GM18507 (cell line): ENCODE measurements at places on chromosomes 5 and 9.
A peak's percentile ranks its signal among the peaks of the same experiment; 100 is the strongest.

GRCh38 chr9:126166866-126167265 is 159.8 kb upstream of the MVB12B start:
- no peak for DNase-seq

DNA sequence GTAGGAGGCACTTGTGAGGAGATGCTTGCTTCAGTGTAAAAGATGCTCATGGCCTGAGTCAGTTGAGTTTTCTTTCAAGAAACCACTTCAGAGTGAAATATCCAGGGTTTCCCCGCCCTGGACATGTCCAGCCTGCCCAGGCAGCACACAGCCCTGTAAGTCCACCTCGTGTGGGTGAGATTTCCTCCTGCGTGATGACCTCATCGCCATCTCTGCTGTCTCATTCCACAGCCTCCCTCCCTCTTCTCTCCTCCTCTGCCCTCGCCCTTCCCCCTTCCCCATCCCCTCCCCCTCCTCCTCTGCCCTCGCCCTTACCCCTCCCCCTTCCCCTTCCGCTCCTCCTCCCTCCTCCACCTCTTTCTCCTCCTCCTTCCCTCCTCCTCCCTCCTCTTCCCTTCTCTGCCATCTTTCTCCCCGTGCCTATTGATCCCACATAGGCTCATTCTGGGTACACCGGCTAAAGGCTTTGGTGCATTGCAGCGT is 34.0 kb upstream of the NCS1 start:
- DNase-seq: no peak

DNA sequence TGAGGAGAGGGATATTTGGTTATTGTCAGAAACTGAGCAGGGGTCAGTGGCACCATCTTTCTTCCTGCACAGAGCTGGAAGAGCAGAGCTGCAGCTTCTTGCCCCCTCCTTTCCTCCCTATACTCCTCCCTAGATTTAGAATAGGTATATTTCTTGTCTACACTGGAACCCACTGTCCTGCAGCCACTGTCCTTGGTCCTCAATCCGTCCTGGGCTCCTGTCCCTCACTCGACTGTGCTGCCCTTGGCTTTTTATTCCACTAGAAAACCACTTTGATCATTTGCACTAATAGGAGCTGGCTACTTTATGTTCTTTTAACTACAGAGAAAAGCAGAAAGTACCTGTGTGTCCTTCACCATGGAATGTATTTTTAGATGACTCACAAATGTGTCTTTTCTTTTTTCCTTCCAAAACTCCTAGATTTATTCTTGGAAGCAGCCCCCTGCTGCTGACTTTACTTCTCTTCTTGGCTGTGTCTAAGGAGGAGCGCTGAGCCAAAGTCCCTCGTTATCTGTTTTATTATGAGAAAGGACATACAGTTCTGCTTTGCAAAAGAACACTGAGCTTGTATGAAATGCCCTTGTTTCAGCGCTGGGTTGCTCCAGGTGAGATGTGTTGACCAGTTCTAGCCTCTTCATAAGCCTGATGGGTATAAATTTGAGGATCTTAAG is 150.9 kb downstream of the SEMA6A start:
- no peak for DNase-seq

GRCh38 chr9:111360881-111361280 is 30.9 kb upstream of the OR2K2 start:
- DNase-seq: no peak

- DNase-seq: no peak
Measured at GRCh38 chr5:124317451-124317850, 429.0 kb downstream of the ZNF608 start.

GRCh38 chr5:154368041-154368800 is 77.6 kb upstream of the SAP30L start:
- DNase-seq: no peak

GRCh38 chr5:33235304-33235703 is 205.5 kb upstream of the TARS1 start:
- no peak for DNase-seq

- no peak for DNase-seq
Measured at GRCh38 chr5:44565902-44566301, 176.7 kb upstream of the FGF10 start.

GRCh38 chr5:175895686-175896102 is 24.3 kb downstream of the CPLX2 start:
- peak; percentile 47 for DNase-seq

DNA sequence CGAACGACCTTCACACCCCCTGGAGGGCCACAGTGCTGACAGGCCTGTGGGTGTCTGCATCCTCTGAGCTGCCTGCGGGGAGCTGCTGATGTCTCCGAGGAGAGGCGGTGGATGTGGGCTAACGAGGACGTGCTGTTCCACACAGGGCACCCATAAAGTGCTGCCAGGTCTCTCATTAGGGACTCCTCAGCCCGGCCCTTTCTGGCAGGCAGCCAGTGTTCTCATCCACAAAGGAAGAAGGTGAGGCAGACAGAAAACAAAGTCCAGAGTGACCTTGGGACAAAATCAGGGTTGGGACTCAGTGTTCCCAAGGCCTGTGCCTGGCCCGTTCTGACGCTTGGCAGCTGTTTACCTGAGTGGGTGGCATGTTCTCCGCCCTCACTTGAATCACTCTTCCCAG is 29.3 kb downstream of the CARTPT start:
- DNase-seq: no peak

DNA sequence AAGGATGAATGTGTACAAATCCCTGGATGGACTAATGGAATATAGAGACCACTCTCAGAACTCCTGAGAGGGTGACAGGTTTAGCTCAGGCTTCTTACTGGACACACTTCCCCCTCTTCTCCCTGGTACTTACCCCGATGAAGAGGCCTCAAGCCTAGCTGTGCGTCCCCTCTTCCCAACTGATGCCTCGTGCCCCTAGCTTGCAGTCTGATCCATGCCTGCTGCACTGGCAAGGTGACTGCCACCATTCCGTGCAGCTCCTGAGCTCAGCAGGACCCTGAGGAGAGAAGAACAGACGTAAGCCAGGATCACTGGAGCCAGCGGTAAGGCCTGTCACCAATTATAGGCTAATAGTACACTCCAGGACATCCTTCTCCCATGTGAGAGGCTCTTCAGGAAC is 5.5 kb upstream of the STOML2 start:
- DNase-seq: no peak

- DNase-seq: no peak
Measured at GRCh38 chr5:6397536-6398269, 19.4 kb upstream of the MED10 start.

- no peak for DNase-seq
Measured at GRCh38 chr9:36939214-36939613, 94.9 kb downstream of the PAX5 start.

GRCh38 chr9:127987103-127987614 is 6.4 kb upstream of the EEIG1 start:
- DNase-seq: no peak

DNA sequence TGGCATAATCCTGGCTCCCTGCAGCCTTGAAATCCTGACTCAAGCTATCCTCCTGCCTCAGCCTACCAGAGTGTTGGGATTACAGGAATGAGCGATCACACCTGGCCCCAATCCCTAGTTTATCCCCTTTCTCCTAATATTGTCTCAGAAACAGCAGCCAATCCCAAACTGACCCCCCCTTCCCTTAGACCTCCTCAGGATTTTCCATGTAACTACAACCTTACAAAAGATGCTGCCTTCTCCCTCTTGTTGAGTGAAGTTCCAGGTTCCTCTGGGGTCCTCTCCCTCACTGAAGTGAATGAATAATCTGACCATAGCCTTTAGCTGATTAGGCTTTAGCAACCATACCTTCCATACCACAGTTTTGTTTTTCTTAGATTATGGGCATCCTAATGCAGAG is 25.9 kb upstream of the MSANTD3 start:
- no peak for DNase-seq

GRCh38 chr5:38079620-38080402 is 178.5 kb upstream of the EGFLAM start:
- no peak for DNase-seq

GRCh38 chr9:136354592-136355085 is 8.9 kb downstream of the DNLZ start:
- no peak for DNase-seq

GRCh38 chr9:128675382-128675781 is 13.6 kb upstream of the SET start:
- DNase-seq: no peak

GRCh38 chr5:50655810-50656205 is 10.6 kb upstream of the PARP8 start:
- no peak for DNase-seq

- no peak for DNase-seq
Measured at GRCh38 chr5:174688441-174689354, 35.7 kb upstream of the MSX2 start.

DNA sequence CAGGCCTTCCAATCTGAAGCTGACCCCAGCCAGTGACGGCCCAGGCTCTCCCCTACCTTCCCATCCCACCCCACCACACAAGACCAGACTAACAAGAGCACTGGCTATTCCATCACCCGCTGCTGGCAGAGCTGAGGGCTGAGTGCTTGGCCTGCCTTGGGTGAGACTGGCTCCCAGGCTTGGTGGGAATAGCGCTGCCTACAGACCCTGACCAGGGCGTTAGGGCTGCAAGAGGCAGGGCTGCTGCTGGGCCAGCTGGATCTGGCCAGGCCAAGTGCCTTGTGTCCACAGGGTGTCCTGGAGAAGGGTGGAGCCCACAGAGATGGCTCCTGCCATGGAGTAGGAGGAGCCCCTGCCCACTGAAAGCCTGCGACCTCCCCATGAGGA is 31.6 kb upstream of the ANGPTL2 start:
- DNase-seq: no peak

GRCh38 chr9:107090218-107090617 is 192.9 kb upstream of the RAD23B start:
- DNase-seq: no peak

DNA sequence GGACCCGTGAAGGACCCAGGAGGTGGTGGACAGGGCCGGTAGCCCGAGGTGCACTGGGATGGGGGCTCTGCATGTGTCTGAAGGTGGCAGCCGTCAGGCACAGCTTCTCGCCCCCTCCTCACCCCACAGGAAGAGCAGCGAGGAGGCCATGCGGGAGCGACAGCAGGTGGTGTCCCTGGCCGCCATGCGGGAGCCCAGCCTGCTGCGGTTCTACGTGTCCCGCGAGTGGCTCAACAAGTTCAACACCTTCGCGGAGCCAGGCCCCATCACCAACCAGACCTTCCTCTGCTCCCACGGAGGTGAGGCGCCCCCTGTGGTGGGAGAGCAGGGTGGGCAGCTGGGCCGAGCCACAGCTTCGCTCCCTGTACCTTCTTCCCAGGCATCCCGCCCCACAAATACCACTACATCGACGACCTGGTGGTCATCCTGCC is 39.9 kb downstream of the USP20 start:
- DNase-seq: no peak

DNA sequence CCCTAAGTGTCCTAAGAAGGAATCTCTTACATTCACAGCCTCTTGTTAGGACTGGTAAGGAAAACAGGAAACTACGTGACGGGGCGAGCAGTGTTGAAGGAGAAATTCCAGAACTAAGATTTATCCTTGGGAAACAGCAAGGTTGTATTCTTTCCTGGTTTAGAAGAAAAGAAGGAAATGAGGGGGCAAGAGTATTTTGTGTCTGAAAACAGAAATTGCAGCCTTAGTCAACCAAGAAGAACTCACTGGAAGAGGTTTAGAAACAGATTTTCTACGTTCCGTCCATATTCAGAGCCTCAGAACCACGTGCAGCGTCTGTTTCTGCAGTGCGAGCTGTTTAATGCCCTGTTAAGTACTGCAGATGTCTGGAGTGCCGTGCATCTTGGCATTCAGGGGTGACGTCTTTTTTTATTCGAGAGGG is 75.2 kb downstream of the GOLPH3 start:
- DNase-seq: no peak

GRCh38 chr5:167642181-167642580 is 649.3 kb upstream of the WWC1 start:
- no peak for DNase-seq

GRCh38 chr5:74243634-74244033 is 396.9 kb downstream of the ENC1 start:
- DNase-seq: no peak

- no peak for DNase-seq
Measured at GRCh38 chr9:17622141-17622540, 43.3 kb downstream of the SH3GL2 start.

DNA sequence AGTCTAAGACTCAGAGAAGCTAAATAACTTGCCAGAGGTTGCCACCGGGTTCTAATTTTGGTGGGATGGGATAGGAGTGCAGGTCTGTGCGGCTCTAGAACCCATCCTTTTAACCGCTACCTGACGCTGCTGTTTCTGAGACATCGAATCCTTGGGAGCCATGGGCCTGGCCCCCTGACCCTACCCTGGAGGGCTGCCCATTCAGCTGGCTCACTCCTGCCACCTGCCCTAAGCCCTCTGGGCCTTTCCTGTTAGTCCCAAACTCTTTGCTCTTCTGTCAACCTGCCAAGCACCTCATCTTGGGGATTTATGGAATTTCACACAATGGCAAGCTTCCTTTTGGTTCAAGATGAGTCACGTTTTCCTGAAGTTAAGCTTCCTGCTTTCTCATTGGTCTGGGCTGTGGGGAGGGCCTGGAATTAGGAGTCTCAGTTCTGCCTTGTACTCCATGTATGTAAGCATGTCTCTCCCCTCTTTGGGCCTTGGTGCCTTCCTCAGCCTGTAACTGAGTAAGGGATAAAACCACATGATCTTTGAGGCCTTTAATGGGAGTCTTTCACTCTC is 26.6 kb downstream of the ENHO start:
- no peak for DNase-seq

DNA sequence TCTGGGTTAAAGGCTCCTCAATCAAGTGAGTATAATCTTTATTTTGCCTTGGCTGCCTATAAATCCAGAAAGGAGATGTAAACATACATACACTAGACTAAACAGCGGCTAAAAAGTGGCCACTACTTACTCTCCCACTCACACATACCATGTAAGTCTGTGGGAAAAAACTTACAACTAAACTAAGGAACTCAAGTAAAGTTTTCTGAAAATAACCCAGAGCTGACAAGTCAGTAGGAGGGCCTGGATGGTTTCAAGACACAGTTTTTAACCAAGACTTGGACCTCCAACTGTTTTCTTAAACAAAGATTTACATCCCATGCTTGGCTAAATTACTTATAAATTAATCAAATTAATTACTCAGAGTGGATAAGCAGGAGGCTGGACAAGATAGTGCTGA is 64.5 kb downstream of the CEP120 start:
- no peak for DNase-seq

DNA sequence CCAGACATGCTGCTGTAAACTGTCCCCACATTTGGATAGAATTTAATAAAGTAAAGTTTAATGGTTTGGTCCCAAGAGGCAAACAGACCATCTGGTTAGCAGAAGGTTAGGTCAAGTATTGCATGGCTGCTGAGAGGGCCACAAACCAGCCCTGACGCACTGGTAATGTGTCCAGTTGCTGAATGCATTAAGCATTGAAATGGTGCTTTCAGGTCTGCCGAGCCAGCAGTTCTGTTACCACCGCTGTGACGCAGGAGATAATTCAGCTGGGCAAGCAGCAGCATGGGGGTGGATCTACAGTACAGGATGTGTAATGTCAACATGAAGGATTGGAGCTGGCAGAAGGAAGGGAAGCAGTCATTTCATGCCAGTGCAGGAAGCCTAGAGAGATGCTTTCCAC is 16.0 kb downstream of the ZNF462 start:
- no peak for DNase-seq
